ENCODE measurements at places on chromosomes 1 and 21.

GRCh38 chr1:82343381-82343780 is 542.6 kb downstream of the ADGRL2 start:
- DNase-seq, result no peak

DNA sequence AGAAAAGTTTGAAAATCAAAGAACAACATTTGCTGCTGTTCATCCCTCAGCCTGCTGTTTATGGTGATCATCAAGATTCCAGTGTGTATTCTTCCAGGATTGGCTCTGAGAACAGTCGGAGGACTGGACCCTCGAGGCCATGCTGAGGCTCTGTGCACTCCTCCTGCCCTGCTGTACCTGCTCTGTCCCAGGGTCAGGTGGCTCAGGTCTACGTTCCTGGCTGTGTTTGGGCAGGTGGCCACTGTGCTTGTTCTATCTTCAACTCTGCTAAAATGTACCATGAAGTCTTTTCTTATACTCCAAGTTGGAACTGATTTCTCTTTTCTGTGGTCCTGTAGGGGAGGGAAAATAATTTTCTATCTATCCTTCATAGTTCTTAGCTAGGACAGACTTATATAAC is 175.9 kb downstream of the RWDD3 start:
- no peak for DNase-seq

- no peak for DNase-seq
Observed at GRCh38 chr1:15042866-15043265, 110.7 kb upstream of the TMEM51 start.

- DNase-seq, result no peak
Observed at GRCh38 chr1:232968391-232968790, 18.0 kb downstream of the NTPCR start.

DNA sequence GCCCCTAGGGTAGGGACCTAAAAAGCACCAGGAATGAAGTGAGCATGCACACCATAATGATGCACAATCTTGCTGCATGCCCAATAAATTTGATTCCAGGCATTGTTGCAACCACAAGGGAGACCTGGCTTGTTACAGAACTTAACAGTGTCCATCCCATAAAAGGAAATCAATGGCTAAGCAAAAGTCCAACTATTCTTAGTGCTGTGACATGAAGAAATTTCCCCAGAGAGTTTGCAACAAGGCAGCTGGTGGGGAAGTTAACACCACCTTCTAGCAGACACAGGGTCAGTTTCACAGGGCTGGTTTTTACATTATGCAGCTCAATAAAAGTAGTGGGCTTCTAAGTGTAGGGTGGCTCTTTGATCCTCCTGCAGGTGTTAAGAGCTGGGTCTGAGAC is 221.1 kb downstream of the KCNJ6 start:
- DNase-seq, result no peak

DNA sequence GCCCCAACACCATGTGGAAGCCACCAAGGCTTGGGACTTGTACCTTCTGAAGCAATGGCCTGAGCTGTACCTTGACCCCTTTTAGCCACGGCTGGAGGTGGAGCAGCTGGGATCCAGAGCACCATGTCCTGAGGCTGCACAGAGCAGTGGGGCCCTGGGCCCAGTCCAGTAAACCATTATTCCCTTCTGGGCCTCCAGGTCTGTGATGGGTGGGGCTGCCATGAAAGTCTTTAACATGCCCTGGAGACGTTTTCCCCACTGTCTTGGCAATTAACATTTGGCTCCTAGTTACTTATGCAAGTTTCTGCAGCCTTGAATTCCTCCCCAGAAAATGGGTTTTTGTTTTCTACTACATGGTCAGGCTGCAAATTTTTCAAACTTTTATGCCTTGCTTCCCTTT is 323.7 kb upstream of the ZP4 start:
- no peak for DNase-seq

DNA sequence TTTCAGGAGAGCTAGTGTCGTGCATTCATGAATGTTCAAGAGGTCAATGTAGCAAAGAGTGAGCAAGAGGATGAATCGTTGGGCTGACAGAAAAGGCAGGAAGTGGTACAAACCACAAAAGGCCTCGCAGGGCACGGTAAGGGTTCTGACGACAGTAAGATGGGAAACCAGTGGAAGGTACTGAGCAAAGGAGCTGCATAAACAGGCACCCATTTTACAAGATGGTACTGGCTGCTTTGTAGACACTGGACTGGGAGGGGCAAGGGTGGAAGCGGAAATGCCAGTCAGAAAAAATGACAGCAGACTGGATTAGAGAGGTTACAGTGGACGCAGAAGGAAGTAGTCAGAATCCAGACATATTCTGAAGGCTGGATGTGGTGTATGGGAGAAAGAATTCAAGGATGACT is 123.5 kb downstream of the PTPN14 start:
- DNase-seq, result peak; percentile 61

DNA sequence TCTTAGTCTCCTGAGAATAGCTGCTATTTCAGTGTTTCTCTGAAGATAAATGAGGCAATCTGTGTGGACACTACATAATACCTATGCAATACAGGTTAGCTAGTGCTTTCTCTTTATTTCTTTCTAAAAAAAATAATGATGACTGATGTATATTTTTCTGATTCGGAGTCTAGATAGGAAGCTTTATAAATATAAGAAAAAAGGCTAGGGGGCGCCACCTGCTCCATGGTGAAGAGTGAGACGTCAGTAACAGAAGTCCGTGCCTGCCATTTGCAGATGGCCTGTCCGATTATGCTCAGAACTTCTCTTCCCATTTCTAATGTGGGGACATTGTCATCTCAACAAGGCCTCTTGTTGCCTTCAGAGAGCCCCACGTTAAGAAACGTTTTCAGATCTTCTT is 26.4 kb downstream of the QSOX1 start:
- no peak for DNase-seq

DNA sequence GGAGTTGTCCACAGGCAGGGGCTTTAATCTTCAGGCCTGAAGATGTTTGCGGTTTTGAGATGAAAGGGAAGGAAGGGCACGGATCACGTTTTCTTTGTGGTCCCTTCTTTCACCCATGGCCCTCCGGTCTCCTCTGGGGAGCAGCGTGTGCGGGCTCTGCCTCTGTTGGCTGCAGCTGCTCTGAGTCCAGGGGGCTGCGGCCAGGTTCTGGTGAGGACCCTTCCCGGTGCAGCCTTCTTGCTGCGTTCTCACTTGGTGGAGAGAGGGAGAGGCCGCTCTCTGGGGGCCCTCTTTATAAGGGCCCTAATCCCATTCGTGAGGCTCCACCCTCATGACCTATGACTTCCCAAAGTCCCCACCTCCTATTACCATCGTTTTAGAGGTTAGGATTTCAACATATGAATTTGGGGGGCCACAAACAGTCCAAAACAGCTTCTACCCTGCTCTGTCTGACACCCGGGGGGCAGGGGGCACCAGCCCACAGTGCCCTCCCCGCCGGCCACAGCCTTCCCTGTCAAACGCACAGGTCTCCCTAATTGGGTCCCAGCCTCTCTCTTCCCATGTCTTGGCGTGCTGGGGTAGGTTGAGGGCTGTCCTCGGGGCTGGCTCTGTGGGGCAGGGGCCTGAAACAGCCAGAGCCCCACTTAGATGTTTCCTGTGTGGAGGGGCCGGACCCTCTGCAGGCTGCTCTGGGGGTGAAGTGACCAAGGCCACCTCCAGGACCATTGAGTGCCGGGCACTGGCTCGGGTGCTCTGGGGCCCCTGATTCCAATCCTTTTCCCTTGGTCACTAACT is 100.1 kb upstream of the C1orf174 start:
- DNase-seq, result no peak

- DNase-seq, result no peak
Observed at GRCh38 chr1:55146781-55147180, 68.4 kb downstream of the USP24 start.

DNA sequence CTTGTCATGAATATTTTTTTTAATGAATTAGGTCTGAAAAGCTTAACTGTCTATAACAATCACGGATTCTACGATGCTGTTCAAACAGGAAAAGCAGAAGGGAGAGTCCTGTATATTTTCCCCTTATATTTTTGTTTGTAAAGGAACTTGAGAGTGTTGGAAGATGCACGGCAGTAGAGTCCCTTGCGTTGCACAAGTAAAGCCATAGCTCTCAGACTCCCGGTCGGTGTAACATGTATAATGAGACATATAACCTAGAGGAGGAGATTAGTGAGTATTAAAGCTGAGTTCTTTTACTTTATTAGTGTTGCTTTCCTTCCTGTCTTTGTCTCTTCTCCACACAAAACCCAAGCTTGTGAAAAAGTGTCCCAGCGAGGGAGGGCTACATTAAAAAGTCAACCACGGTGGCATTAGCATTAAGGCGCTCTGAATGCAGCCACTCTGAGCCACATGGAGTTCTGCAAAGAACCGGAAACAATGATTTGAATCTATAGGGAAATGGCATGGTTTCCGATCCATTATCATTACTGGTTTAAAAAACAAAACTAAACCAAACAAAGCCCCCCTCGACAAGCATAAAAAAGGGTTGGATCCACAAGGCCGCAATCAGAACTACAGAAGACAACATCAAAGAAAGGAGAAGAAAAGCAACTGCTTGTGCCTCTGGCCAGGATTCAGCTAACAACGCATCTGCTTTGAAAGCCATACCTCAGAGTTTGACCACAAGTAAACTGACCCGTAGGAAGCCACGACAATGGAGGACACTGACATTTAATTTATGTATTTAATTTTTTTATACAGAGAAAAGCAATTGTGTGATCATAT is 356.8 kb downstream of the LMO4 start:
- no peak for DNase-seq

- DNase-seq, result no peak
Observed at GRCh38 chr1:109478806-109479205, 4.9 kb upstream of the ATXN7L2 start.

GRCh38 chr1:90335558-90335957 is 340.6 kb downstream of the ZNF326 start:
- DNase-seq, result no peak

DNA sequence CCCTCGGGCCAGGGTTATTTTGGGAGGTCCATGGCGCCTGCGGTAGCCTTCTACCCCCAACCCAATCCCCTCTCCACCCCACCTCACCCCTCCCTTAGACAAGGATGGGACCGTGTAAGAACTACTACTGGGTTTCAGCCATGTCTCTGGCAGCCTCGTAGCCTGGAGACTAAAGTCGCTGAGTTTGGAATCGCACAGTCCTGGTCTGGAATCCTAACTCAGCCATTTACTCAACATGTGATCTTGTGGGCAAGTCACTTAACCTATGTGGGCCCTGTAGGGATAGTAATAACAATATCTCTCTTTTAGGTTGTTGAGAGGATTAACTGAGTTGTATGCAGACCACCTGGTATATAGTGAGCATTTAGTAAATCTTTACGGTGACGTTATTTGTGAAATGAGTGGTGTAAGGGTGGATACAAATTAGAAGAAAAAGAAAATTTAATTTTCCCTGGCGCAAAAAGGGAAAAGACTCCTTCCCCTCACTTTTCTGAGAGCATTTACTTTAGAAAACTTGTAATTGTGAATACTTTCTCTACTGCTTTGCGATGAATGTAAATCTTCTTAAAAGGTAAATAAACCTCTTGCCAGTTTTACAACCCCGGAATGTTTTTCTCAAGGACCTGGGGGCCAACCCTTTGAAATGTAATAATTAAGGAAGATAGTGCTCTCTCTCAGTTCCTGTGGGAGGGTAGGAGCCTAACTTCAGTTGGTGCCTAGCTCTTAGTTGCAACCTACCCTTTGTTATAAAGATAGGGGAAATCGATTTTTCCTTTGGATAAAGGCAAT is 615 bp upstream of the MRPS15 start:
- no peak for DNase-seq

DNA sequence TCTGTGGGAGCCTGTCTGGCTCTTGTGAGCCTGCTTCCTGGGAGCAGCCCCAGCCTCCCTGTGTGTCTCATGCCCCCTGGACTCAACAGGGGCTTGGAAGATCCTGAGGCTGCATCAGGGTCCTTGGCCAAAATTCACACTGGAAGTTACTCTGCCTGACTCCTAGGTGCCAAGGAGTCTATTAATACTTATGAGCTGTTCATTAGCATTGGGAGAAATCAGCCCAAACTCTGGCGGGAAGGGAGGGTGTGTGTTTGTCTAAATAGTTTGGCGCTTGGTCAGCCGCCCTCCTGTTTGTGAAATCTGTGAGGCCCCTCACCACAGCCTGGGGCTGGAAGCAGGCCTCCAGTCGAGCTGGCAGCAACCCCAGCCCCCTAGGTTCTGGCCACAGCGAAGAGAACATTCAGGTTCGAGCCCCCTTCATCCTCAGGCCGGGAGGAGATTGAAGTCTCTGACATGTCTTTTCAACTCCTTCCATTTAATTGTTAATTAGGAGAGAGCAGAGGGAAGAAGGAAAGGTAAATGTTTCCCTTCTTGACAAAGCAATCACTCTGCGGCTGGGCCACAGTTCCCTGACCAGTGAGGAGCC is 82.1 kb upstream of the F3 start:
- DNase-seq, result no peak

GRCh38 chr1:20640183-20640597 is 6.9 kb downstream of the PINK1 start:
- no peak for DNase-seq

GRCh38 chr1:96782856-96783255 is 61.3 kb downstream of the PTBP2 start:
- no peak for DNase-seq

DNA sequence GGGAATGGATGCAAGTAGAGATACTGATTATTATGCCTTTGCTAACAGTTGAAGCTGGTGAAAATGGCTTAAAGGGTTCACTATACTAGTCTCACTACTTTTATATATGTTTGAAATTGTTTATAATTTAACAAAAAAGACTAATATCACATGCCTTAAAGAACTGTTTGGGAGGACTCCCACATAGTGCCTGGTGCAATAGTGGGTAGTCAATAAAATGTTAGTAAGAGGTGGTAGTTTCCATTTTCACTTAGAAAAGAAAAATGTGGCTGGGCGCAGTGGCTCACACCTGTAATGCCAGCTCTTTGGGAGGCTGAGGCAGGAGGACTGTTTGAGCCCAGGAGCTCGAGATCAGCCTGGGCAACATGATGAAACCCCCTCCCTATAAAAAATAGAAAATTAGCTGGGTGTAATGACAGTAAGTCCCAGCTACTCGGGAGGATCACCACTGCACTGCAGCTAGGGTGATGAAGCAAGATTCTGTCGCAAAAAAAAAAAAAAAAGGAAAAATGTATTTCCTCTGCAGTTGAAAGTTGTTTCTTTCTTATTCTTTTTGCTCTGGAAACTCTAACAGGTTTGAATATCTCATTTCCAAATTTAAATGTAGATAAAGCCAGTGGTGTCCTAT is 24.5 kb downstream of the C21orf91 start:
- DNase-seq, result no peak

DNA sequence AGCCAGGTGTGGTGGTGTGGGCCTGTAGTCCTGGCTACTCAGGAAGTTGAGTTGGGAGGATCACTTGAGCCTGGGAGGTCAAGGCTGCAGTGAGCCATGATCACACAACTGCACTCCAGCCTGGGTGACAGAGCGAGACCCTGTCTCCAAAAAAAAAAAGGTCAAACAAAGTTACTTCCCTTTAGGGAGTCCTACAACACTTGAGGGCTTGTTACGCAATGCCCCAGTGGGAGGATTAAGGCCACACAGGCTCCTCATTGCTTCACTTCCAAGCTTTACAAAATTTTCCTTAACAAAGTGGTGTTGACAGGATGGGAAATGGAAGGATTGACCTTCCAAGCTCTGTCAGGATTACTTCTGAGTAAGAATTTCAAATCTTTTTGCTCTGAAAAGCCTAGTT is 6.2 kb upstream of the EXTL1 start:
- DNase-seq, result peak; percentile 59

- DNase-seq, result no peak
Observed at GRCh38 chr1:109882288-109883245, 28.1 kb upstream of the CSF1 start.

- DNase-seq, result no peak
Observed at GRCh38 chr21:34009193-34009592, 64.2 kb upstream of the MRPS6 start.

Measured in AG09309 (cell line).